Colonic mucosa (tissue), 4 donors: ENCODE measurements at places on chromosomes 5 and 9. TPM values are rescaled to one million over a fixed set of nuclear protein-coding genes. Genes with fewer than 3 reads are reported as not detected.

Gene ARL14EPL
- total RNA-seq = not detected

DNA sequence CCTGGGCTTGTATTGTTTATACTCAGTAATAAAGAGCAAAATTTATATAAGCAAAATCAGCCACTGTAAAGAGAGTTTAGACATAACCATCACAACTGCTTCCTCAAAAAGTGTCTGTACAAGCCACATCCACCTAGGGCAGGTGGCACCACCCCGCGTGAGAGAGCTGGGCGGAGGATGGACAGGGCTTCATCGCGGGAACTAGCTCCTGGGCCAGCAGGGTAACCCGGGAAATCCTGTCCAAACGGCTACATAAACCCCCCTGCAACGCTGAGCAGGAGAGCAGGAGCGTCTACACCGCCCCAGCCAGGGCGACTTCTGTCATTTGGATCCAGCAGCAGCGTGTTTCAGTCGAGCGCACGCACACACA lies 1.3 kb downstream of the SLC6A3 start:
- H3K27me3 ChIP-seq = peaks cover 48% of the 10 kb centered on the region
- H3K27ac ChIP-seq = no peak overlapping the region
- H3K4me3 ChIP-seq = no peak overlapping the region

DNA sequence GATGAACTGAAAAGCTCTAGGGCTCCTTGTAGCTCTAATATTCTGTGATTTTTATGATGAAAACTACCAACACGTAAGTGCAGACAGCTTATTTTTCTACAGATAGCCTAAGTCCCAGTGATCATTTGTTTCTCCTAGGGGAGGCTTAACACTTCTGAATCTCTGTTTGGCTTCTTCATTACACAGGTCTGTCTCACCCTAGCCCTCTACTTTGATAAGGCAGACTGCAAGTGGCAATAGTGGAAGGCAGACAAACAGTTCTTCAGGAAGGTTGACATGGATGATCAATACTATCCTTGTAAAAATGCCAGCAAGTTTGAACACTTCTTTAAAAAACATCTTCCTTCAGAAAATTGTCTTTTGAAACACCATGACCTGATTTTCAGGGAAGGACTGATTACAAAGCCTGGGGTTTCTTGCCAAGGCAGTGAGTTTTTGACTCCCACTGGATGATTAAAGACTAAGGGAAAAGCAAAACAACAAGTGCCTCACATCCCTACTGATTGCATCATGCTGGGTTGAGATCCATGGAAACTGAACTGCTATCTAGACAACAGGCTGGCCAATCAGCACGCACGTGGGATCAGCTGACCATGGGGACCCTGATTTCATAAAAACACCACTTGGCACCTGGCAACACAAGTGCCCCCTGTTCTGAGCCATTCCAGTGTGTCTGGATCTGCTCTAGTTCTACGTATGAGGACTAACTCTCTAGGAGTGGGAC lies 212.2 kb downstream of the SMARCA2 start:
- H3K4me1 ChIP-seq = no peaks in the 10 kb centered on the region
- no peaks in the 10 kb centered on the region for H3K36me3 ChIP-seq
- no peak for DNase-seq
- no peak overlapping the region for H3K27ac ChIP-seq
- H3K4me3 ChIP-seq = no peak overlapping the region

DNA sequence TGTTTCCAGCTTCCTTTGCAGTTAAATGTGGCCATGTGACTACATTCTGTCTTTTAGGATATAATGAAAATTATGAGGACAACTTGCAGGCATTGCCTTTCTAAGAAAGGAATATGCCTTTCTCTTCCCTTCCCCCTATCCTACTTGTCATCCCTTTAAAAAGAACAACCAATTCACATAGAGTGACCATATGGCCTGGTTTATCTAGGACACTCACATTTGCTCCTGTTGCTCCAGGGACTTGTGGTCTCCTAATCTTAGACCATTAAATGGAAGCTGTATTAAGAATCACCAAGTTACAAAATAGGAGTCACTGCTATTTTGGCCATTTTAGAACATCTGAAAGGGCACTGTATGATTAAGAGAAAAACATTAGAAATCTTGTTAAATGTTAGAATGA lies 520.3 kb downstream of the DTWD2 start:
- no peaks in the 10 kb centered on the region for H3K27me3 ChIP-seq
- H3K4me3 ChIP-seq = no peak overlapping the region
- H3K27ac ChIP-seq = no peak overlapping the region
- no peaks in the 10 kb centered on the region for H3K36me3 ChIP-seq
- H3K4me1 ChIP-seq = no peaks in the 10 kb centered on the region
- no peak for DNase-seq

Gene LSM11
- total RNA-seq = 5.1 TPM

Gene DOCK2
- total RNA-seq = 6.0 TPM

DNA sequence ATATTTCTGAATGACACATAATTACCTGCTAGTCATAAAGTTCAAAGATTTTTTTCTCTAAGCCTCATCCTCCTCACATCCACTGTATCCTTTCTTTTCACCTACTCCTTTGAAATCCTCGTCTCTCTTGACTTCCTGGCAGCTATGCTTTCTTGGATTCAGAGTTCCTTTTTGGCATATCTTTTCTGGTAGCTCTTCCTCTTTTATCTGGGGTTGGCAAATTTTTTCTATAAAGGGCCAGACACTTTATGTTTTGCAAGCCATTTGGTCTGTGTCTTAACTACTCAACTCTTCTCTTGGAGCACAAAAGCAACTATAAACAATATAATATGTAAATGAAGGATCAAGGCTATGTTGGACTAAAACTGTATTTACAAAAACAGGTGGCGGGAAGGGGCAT lies 197.5 kb downstream of the KIAA0825 start:
- H3K27me3 ChIP-seq = no peaks in the 10 kb centered on the region
- no peak for DNase-seq
- H3K36me3 ChIP-seq = no peaks in the 10 kb centered on the region
- no peak overlapping the region for H3K27ac ChIP-seq
- no peak overlapping the region for H3K4me3 ChIP-seq

Gene IFNK
- total RNA-seq = not detected

DNA sequence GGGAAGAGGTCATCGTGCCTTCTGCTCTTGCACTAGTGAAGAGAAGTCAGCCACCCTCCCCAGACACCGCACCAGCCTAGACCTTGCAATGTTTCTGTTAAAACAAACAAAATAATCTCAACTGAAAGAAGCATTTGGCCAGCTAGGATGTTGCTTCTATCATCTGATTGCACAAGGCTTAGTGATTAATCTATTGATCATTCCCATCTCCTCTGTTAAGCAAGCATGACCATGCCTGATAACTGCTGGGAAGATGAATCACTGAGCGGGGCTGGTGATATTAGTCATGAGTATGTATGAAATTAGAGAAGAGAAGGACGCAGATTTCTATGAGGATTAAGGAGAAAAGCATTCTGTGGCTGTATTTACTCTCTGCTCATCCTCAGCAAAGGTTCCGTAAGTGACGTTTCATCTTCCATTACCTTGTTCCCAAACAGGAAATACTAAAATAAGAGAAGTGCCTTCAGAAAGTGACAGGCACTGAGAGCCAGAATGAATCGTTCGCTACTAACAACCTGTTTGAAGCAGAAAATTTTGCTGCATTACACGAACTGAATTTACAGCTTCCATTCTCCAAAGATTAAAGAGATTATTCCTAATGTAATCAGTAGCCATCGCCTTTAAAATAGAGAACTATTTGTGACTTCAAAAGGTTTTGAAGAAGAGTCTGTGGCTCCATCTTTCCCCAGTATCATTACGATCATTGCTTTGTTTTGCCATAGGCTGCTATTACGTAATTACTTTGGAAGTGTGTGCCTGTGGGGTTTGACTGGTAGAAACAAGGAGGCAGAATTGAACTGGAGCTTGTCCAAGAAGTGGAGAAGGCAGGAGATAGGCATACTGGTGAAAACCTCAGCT lies 219.1 kb downstream of the MED10 start:
- no peaks in the 10 kb centered on the region for H3K4me1 ChIP-seq
- no peak overlapping the region for H3K4me3 ChIP-seq
- H3K36me3 ChIP-seq = no peaks in the 10 kb centered on the region
- DNase-seq = no peak

Gene CSF1R
- total RNA-seq = 7.2 TPM

DNA sequence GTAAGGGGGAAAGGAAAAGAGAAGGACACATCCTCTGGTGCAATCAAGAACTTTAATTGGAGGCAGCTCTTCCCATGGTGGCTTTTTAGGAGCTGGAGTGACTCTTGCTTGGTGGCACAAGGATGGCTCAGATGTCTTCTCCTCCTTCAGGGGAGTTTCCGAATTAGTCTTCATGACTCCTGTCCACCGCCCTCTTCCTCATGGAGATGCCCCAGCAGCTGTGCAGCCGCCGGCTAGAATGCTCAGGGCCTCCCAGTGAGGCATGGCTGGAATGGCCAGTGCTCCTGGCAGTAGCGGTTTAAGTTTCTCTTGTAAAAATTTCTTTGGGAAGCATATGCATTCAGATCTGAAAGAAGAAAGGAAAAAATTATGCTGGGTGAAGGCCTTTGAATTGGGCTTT lies 8.8 kb upstream of the TEX53 start:
- no peaks in the 10 kb centered on the region for H3K27me3 ChIP-seq
- no peak for DNase-seq
- no peak overlapping the region for H3K4me3 ChIP-seq
- H3K4me1 ChIP-seq = no peaks in the 10 kb centered on the region
- H3K36me3 ChIP-seq = no peaks in the 10 kb centered on the region

- DNase-seq = no peak
- no peaks in the 10 kb centered on the region for H3K36me3 ChIP-seq
- no peaks in the 10 kb centered on the region for H3K27me3 ChIP-seq
- H3K4me1 ChIP-seq = no peaks in the 10 kb centered on the region
These were observed 225.7 kb upstream of the DMRT1 start for GRCh38 chr9:615756-616155.

Gene PDLIM4
- total RNA-seq = 2.3 TPM

DNA sequence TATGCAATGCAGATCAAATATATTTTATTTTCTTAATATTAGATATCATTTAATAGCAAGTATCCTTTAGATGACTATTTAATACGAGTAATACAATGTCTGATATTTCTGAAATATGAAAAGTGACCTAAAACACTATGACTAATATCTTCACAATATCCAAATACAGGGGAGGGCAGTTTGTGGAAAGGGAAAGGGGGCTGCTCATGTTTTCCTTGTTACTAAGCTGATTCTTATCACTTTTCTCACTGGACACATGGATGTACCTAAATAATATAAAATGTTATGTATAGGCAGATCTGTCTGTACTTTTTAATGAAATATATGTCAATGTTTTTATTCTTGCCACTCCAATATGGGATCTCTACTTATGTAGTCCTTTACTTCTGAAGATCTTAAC lies 1879.1 kb upstream of the ACO1 start:
- no peaks in the 10 kb centered on the region for H3K36me3 ChIP-seq
- no peak overlapping the region for H3K4me3 ChIP-seq
- H3K4me1 ChIP-seq = no peaks in the 10 kb centered on the region
- H3K27me3 ChIP-seq = no peaks in the 10 kb centered on the region
- H3K27ac ChIP-seq = no peak overlapping the region

Gene TSSK1B
- not detected for total RNA-seq

DNA sequence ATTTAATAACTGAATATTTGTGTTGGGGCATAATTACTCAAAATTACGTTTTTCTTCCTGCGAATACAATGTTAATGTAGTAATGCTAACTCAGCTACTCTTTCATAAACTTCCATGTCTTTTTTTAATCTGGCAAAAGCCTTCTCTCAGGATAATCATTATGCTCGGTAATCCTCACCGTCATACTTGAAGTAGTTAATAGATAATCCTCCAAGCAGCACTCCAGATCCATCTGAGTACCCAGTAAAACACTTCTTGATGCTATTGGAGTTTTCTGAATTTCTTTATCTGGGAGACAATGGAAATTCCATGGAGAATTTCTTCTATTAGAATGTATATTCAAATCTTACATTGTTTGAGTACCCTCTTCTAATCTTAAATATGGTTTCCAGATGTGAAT lies 34.3 kb downstream of the PARP8 start:
- H3K27ac ChIP-seq = no peak overlapping the region
- no peak overlapping the region for H3K4me3 ChIP-seq
- H3K4me1 ChIP-seq = no peaks in the 10 kb centered on the region
- H3K36me3 ChIP-seq = no peaks in the 10 kb centered on the region
- H3K27me3 ChIP-seq = no peaks in the 10 kb centered on the region

Gene NUDCD2
- total RNA-seq = 32.9 TPM

DNA sequence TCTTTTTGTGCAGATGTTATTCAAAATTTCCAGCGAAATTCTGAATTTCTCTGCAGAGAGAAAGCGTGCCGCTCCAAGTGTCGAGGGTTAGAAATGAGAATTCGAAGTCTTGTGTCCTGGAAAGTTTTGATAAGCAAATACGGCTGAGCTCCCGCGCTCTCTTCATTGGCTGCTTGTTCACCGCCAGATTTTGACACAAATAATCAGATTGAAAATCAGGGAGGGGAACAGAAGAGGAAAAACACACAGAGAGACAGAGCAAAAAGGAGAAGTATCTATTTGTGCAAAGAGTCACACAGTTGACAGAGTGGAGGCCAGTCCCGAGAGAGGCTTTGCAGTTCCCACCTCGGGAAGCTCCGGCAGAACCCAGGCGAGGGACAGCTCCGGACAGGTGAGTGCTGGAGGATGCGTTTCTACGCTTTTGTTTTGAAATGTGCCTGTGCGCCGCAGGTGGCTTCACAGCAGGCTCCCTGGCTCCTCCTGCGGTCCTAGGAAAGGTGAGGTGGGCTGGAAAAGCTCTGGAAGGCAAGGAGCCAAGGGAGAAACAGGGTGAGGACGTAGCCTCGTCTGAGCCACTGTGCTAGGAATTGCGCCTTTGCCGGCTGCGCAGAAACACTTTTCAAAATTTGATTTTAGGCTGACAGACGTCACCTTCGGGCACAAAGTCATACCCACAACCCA lies at the start of gene GFI1B:
Gene GFI1B (plus strand): TSS at position 244 of the 681 bp plus-strand sequence. CDS start 7,985 bp downstream, outside the sequence.
- DNase-seq = no peak
- no peaks in the 10 kb centered on the region for H3K4me1 ChIP-seq
- H3K27ac ChIP-seq = no peak within 1 kb of the TSS

GRCh38 chr9:2723376-2724065 lies 6.2 kb downstream of the KCNV2 start:
- no peak overlapping the region for H3K4me3 ChIP-seq
- no peak overlapping the region for H3K27ac ChIP-seq
- no peaks in the 10 kb centered on the region for H3K36me3 ChIP-seq
- no peak for DNase-seq

DNA sequence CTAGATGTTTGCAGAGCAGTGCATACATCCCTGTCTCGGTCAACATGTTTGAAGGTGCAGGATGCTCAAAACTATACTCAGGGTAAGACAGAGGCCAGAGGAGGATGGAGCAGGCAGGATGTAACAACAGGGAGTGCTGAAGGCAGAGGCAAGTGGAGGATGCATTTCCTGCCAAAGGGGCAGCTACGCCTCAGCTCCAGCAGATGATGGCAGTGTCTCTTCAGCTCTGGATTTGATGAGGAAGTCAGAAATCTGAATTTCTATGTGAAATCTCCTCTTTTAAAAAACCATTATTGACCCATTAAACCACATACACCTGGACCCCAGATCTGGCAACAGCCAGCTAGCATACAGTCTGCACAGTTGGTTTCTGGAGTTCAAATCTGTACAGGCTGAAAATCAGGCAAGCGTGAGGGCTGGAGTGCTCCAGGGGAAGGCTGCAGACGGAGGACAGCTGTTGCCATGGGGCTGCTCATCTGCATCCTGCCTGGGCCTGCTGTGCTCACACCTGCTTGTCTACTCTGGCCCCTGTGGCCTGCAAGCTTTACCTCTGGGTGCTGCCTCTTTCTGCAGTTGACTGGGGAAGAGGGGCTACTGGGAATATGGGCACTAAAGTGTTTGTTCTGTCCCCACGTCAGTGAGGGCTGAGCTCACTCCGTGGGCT lies 152.9 kb upstream of the SLC28A3 start:
- no peaks in the 10 kb centered on the region for H3K4me1 ChIP-seq
- H3K4me3 ChIP-seq = no peak overlapping the region
- H3K36me3 ChIP-seq = no peaks in the 10 kb centered on the region
- no peaks in the 10 kb centered on the region for H3K27me3 ChIP-seq
